ENCODE measurements at places on chromosomes 12 and 14. TPM values are rescaled to one million over a fixed set of nuclear protein-coding genes. Genes with fewer than 3 reads are reported as not detected.

The LRRK2 gene
- total RNA-seq, result 1.6 TPM

The AVPR1A gene
- 0.14 TPM for total RNA-seq

The DCN gene
- not detected for total RNA-seq

The TIMM9 gene
- total RNA-seq, result 70.1 TPM

The FGD4 gene
- total RNA-seq, result 10.1 TPM

The NKX2-8 gene
- total RNA-seq, result 4.1 TPM

The TAS2R20 gene
- total RNA-seq, result 0.30 TPM

The FOXM1 gene
- 87.7 TPM for total RNA-seq

The RNASE7 gene
- not detected for total RNA-seq

The PLEKHG7 gene
- not detected for total RNA-seq

The TOGARAM1 gene
- total RNA-seq, result 7.2 TPM

The SLC38A4 gene
- total RNA-seq, result not detected

The TEX52 gene
- total RNA-seq, result not detected

The IFNG-AS1 gene
- total RNA-seq, result not detected

The RDH5 gene
- total RNA-seq, result 1.3 TPM

The SERPINA6 gene
- 0.80 TPM for total RNA-seq

The ETFBKMT gene
- total RNA-seq, result 0.40 TPM

The IL26 gene
- not detected for total RNA-seq

The DGKA gene
- total RNA-seq, result 19.1 TPM

Data from A549 treated with ZK216348 at 1 μM for 4 hours (cell line).